8988T (cell line): ENCODE measurements at places on chromosomes 16 and 17.

- no peak for DNase-seq
Measured at GRCh38 chr16:80993307-80993706, 13.4 kb downstream of the CMC2 start.

- no peak for DNase-seq
Measured at GRCh38 chr17:12094336-12094735, 73.7 kb downstream of the MAP2K4 start.

DNA sequence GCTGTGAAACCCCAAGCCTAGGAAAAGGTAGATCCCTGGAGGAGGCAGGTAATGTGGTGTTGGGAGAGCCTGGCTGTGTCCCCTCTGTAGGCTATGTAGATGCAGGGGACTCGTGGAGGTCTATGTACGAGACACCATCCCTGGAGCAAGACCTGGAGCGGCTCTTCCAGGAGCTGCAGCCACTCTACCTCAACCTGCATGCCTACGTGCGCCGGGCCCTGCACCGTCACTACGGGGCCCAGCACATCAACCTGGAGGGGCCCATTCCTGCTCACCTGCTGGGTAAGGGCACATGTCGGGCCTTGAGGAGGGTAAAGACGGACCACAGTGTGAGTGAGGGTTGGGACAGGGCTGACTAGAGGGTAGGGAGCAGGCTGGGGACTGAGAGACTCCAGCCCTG lies 12.0 kb downstream of the ACE start:
- no peak for DNase-seq

- DNase-seq: no peak
Measured at GRCh38 chr16:59988591-59988990, 1254.5 kb upstream of the GOT2 start.

- no peak for DNase-seq
Measured at GRCh38 chr16:24116989-24117388, 139.1 kb upstream of the CACNG3 start.

- DNase-seq: no peak
Measured at GRCh38 chr17:34874478-34874877, 86.8 kb downstream of the CCT6B start.

DNA sequence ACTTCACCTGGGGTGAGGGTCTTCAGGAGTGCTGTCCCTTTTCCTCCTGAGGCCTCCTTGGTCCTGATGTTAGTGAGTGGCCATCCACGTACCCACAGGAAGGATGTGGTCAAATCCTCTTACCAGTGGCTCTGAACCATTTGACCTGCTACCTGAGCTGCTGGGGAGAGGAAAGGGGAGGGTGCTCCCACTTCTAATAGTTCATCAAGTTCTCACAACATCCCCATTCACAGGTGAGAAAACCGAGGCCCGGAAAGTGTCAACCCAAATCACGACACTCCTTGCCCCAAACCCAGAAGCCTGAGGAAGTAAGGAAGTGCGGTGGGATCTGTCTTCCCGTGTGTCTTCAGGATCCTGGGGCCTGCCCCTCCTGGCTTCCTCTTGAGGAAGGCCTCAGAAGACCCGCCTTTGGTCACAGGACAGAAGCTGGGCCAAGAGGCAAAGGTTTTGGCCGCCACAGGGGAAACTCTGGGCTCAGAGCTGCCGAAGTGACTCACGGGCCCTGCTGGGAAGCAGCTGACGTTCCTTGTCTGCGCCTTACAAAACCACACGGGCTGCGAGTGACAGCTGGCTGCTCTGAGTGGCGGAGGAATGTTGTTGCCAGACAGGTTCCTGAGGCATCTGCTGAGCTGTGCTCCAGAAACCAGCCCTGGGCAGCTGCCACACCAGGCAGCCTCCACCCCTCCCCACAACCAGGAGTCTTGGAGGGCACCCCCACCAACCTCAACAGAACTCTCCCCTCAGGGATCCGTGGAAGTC lies 13.9 kb upstream of the KIFC3 start:
- peak; percentile 89 for DNase-seq

DNA sequence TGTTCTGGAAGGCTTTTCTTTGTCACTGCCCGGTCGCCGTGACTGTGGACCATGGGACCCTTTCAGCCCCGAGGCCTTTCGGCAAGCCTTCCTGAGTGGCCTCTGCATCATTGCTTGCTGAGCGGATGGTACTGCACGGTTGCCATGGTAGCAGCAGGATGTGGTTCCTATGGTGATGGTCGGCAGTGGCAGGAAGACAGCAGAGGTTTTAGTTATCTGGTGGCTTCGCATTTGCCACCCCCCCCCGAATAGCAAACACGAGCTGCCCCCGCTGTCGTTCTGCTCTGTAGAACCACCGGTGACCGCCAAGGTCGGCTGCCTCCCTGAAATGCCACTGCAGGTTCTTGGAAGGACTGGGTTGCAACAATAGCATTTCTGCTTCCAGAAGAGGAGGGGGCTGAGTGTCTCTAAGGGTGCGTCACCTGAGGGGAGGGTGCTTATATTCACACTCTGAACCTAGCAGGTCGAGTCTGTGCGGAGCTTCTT lies 76.6 kb downstream of the CMIP start:
- DNase-seq: no peak

DNA sequence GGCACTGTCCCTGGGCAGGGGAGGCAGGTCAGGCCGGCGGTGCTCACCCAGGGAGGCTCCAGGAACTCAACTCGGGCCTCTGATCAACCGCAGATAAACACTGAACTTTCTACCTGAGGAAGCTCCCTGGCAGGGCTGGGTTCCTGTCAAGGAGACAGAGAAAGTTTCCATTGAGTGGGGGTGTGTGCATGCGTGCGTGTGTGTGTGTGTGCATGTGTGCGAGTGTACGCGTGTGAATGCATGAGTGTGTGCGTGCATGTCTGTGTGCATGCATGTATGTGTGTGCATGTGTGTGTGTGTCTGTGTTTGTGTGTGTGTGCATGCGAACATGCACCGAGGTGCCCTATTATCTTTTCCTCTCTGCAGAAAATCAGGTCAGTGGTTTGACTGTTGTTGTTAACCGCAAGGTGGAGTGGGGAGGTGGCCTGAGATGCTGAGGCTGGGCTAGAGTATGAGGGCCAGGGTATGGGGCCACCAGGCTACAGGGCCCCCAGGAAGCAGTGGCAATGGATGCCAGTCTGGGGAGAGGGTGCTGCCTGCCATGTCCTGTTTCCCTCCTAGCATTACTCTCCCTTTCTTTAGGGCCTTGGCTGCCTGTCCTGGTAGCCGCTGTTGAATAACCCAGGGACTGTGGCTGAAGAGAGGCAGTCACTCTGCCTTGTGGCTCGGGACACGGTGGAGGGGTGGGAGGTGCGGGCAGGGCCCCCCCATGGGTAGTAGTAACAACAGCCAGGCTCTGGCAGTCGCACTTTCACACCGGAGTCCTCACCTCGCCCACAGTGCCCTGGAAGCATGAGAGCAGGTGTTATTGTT lies 24.0 kb downstream of the CCR7 start:
- no peak for DNase-seq
